ENCODE measurements at places on chromosomes 4 and X.

DNA sequence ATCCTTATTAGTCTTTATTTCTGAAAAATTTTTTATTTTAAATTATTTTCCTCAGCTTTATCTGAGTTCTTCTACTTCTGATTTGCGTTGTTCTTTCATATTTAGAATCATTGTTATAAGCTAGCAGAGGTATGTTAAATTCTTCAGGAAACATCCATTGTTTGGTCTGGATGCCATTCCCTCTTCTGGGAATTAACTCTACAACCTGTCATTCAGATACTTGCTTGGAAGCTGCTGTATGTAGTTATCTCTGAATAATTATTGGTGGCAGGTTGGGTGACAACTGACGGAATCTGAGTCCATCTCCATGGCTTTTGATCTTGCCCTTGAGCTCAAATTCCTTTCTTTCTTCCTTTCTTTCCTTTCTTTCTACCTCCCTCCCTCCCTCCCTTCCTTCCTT is 61.9 kb downstream of the DDIT4L start:
- DNase-seq: no peak

GRCh38 chr4:101970547-101971155 is 180.1 kb downstream of the BANK1 start:
- no peak for DNase-seq

DNA sequence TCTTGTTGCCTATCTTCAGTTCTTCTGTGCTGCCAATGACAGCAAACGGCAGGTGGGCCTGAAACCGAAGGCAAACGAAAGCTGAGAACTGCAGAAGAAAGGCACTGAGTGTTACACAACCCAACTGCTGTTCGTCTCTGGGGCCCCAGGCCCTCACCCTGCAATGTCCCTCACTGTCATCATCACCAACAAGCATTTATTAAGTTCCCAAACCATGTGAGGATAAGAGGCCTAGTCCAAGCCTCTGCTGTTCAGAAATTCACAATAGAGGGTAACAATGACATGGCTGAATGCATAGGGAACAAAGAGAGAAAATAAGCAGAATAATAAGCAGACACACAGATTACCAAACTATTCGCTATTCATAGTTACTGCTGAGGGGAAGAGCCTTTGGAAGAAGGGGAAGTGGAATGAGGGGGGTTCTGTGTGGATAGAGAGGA is 34.5 kb upstream of the NKRF start:
- no peak for DNase-seq

- no peak for DNase-seq
Measured at GRCh38 chr4:85909851-85910250, 434.9 kb downstream of the ARHGAP24 start.

GRCh38 chrX:16654093-16654492 is 4.1 kb downstream of the S100G start:
- no peak for DNase-seq

- no peak for DNase-seq
Measured at GRCh38 chr4:131408102-131408501, 1741.0 kb upstream of the PCDH10 start.

- no peak for DNase-seq
Measured at GRCh38 chrX:123215397-123216089, 31.5 kb downstream of the GRIA3 start.

DNA sequence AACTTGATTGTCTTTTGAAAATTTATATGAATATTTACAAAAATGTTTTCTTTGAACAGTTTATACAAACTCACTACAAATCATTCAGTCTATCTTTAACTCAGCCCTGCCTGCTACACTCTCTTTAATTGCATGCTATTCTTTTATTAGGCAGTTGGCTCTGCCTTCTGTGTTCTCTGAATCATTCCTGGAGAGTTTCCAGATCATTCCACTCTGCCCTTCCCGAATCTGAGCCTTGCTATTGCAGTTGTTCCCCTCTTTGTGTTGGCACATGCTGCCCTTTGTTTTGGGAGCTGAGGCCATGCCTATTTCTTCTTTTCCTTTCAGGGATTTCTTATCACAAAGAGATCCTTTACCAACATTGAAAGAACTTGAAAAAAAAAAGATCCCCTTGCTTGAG is 8.7 kb upstream of the TECRL start:
- no peak for DNase-seq

DNA sequence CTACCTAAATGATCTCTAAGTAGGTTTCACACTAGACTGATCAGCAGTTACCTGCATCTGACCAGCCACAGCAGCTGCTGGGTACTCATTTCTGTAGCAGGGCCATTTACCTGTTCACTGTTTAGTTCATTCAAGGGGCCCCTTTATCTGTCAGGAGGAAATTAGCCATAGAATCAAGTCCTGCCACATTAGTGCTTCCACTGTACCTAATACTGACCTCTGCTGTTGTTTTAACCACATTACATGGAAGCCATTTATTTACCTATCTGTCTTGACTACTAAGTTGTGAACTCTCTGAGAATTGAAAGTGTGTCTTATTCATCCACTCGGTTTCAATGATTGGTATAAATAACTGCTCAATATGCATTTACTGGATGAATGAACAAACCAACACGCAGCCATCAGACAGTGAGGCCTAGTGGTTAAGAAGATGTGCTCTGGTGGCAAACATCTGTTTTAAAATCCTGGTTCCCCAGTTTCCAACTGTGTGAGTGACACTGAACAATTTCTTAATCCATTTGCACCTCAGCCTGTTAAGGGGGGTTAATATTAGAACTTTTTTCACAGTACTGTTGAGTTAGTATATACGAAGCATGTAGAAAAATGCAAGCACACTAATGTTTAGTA is 30.0 kb upstream of the ANXA5 start:
- peak; percentile 41 for DNase-seq

GRCh38 chr4:65617416-65617815 is 52.9 kb downstream of the EPHA5 start:
- DNase-seq: no peak

DNA sequence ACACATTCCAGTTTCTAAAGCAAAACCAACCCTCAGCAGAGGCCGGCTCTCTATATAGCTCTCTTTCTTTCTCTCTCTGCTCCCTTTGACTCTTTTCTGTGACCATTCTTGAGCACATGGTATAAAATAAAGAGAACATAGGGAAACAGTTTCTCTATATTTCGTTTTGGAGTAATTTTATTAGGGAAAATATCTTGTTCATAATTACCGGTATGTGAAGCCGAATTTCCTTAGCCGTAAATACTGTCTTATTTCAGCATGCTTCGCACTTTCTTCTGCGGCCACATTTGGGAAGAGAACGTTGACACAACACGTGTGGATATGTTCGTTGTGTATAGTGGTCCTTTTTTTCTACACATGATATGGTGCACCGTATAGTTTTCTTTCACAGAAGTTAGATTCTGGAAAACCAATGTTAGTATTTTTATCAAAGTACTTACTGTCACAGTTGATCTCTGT is 4.9 kb upstream of the LEF1 start:
- DNase-seq: no peak

DNA sequence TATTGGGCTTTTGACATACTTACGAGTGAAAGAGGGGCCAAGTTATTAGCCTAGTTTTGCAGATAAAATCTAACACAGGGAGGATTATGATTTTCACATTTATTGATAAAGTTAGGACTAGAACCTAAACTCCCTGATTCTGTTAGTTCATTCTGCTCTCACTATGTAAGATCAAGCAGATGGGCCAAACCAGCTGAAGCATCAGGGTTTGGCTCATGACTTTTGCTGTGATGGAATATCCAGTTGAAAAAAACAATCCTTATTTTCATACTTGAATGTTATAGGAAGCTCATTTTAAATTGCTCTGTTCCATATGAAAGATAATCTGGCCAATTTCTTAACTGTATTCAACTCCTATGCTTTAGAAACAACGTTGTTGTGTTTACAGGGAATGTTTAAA is 21.2 kb downstream of the SPRY1 start:
- DNase-seq: no peak

DNA sequence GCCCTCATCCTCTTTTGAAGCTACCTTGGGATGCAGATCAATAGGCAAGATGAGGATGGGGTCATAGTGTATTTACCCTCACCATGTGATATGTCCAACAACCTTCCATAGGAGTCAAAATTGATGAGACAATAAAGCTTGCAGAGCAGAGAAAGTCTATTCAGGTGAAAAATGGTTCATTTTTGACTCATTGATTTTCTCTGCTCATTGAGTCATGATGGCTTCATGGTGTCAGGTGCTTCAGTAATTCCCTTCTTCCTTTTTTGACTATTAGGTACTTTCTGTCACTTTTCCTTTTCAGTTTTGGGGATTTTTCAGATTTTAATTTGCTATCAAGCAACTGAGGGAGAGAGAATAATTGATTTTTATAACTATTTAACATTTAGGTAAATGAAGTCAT is 55.9 kb upstream of the IL2 start:
- no peak for DNase-seq

DNA sequence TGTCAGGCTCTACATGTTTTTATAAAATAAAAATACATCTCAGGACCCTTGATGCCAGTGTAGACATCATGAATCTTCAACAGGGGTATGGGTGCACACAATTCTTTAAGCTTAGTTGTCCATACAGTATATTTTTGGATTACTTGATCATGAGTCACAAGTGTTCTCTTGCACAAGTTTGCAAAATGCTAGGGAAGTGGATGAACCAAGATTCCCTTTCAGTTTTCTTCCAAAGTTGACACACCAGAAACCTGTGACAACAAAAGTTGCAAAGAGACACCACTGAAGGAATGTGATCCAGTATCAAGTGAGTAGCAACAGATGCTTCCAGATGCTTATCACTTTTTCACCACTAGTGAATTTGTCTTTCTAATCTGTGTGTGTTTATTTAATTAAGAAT is 1021.2 kb downstream of the PCDH7 start:
- no peak for DNase-seq

DNA sequence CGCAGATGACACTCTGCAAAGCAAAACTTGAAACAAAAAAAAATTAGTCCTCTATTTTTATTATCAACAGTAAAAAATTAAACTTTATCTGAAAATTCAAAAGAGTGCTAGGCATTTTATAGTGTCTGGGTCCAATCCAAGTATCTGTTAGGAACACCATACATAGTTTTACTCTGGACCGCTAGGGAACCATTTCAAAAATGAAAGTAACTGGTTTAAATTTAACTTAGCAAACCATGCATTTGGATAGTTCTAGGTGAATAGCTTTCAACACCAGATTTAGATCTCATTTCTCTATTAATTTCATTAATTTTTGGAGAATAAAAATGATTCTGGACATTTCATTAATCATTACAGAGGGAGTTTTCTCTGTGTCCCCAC is 1.2 kb downstream of the KLKB1 start:
- no peak for DNase-seq

DNA sequence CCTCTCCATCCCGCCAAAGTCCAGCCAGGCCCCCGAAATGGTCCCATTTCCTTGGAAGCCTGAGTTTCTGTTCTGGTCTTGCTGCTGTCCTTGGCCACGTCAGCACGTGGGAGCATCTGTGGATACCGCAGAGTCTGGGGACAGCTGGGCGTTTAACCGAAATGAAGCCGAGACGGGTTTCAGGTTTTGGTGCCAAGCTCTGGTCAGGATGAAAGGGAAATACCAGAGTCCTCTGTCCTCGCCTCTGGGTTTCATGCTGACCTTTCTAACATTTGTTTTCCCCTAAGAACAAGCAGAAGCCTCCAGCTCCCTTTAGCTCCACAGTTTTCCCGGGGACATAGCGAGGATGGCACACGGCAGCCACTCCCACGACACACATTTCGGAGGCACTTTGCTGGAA is 19.7 kb downstream of the SHOX start:
- no peak for DNase-seq

DNA sequence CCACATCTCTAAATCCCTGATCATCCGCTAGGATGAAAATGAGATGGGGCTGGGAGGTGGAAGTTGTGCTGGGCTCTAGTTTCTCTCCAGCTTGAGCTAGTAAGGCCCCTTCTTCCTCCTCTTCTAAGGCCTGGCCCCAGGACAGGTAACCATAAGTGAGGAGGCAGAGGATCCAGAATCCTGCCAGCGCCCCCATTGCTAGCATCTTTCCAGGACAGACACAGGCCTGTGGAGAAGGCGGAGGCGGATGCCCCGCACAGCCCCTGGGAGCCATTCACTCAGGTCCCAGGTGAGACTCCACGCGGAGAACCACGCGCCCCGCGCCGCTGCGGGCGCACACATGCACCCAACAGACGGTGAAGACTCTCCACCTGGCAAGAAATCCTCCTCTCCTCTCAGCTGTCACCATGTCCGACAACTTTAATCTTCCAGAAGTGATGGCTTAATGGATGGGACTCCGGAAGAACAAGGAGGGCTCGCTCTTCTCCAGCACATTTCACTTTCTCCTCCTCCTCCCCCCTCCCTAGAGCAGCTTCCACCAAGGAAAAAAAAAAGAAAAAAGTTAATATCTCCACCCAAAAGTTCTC is 793 bp downstream of the ARSJ start:
- no peak for DNase-seq

GRCh38 chrX:85303544-85303943 is 59.8 kb downstream of the ZNF711 start:
- no peak for DNase-seq

GRCh38 chr4:154124539-154125255 is 335.8 kb upstream of the SFRP2 start:
- no peak for DNase-seq

GRCh38 chr4:63637270-63637669 is 772.0 kb downstream of the TECRL start:
- DNase-seq: no peak

DNA sequence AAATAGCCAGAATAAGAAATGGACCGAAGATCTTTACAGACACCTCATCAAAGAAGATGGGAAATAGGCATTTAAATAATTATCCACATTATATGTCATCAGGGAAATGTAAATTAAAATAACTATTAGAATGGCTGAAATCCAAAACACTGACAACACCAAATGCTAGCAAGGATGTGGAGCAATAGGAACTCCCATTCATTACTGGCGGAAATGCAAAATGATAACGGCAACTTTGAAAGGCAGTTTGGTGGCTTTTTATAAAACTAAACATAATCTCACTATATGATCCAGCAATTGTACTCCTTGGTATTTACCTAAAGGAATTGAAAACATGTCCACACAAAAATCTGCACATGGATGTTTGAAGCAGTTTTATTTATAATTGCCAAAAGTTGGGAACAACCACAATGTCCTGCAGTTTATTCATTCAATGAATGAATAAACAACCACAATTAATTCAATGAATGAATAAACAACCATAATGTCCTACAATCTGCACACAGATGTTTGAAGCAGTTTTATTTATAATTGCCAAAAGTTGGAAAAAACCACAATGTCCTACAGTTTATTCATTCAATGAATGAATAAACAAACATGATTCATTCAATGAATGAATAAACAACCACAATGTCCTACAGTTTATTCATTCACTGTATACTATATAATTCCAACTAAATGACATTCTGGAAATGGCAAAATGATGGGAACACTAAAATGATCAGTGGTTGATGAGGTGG is 117.6 kb upstream of the PCDH18 start:
- DNase-seq: no peak

- no peak for DNase-seq
Measured at GRCh38 chrX:54509400-54509799, 13.4 kb upstream of the FGD1 start.

GRCh38 chrX:40189637-40190036 is 91.9 kb upstream of the BCOR start:
- DNase-seq: no peak

All from CD4-positive, alpha-beta T cell treated with Interleukin-6 at 100 ng/mL for 8 hours (primary cell).